ENCODE measurements at places on chromosomes 13 and 19.

DNA sequence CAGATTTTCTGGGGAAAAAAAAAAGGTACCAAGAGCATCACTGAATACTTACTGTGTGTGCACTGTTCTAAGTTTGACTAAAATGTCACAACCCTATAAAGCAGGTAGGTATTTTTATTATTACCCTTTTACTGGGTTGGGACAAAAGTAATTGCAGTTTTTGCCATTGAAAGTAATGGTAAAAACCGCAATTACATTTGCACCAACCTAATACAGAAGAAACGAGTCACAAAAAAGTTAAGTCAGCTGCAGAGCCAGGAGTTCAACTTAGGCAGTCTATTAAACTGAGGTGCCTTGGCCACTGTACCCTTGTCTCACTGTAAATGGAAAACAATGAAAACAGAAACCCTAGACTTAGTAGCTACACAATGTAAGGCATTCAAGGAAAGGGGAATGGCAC is 281.9 kb downstream of the SUCLA2 start:
- DNase-seq = no peak

DNA sequence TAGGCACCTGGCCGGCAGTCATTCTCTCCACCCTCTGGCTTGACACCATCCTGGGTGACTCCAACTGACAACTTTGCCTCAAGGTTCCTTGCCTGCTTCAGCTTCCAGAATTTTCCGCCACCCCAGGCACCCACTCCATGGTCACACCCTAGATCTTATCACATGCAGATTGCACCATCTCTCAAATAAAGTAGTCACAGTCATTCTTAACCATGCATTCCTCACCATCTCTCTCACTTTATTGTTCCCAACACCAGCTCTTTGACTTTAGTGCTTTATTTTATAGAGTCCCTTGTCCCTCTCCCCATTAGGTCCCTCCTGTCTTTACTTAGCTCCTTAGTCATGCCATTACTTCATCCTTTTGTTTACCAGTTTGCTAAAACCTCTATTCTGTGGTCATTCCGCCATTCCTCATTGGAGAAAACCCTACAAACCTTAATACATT is 351.7 kb downstream of the SPRY2 start:
- no peak for DNase-seq

DNA sequence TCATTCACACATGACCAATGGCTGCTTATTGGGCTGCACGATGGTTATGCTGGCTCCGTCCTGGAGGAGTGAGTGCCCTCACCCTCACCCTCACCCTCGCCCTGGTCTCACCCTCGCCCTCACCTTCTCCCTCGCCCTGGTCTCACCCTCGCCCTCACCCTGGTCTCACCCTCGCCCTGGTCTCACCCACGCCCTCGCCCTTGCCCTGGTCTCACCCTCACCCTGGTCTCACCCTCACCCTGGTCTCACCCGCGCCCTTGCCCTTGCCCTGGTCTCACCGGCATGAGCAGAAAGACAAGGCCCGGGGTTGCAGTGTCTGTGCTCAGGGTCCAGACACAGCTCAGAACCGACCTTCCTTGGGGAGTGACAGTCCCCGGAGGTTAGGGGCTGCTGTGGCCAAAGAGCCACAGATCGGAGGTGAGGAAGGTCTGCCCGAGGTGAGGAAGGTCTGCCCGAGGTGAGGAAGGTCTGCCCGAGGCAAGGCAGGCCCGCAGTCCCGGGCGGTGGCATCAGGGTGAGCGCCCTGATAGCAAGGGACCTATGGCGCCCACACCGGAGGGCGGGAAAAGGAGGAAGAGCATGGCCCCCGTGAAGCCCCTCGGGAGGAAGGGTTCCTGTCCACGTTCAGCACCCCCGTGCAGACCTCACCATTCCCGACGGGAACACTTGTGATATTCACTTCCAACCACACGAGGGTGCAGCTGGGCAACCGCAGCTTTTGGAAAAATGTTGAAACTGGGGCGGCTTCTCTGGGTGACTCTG is 65.6 kb downstream of the MCF2L start:
- DNase-seq = peak; percentile 7

GRCh38 chr19:47839913-47840312 is 18.2 kb downstream of the CRX start:
- no peak for DNase-seq

DNA sequence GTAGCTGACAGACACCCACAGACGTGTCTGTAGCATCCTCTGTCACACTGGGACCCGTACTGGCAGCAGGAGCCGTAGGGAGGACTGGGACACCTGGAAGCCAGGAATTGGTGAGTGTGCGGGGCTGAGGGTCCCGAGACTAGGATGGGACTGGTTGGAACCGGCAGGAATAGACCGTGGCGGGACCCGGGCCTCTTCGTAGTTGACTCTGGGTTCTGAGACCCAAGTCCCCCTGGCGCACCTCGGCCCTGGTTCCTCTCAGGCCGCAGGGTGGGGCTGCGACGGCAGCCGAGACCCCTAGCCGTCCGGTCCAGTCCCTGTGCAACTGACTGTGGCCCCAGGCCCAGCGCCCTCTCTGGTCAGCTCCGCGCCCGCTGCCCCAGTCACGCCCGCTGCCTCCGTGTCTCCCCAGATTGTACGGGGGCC is 64.7 kb downstream of the ZNF823 start:
- DNase-seq = no peak

- no peak for DNase-seq
Observed at GRCh38 chr13:100767192-100767591, 92.6 kb upstream of the TMTC4 start.

- no peak for DNase-seq
Observed at GRCh38 chr19:49863935-49864320, 3.4 kb downstream of the PNKP start.

GRCh38 chr13:74973935-74974879 is 507.8 kb downstream of the TBC1D4 start:
- DNase-seq = no peak

GRCh38 chr19:56930647-56931535 is 90.4 kb upstream of the PEG3 start:
- peak; percentile 81 for DNase-seq

DNA sequence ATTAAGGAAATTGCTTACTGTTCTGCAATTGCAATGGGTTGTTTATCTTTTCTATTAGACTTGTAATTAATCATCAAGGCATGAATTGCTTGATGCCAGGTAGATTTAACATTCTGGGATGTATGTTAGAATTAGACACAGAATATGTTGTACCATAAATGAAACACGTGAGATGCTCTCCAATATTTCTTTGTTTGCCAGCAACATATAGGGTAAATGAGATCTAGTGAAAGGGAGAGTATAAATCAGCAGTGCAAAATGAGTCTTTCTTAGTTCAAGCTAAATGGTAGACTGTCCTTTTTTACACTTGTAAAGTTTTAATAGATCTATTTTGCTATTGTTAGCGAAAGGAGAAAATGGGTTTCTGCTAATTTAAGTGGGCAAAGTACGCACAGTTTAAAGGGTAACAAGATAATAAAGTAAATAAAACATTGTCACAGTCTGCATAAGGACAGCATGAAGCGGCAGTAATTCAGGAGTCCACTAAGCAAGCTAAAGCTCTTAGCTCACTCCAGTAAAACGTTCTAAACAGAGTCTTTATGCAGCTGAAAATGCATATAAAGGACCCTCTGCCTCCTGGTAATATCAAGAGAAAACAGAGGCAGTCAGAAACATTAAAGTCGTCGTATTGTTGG is 1137.1 kb downstream of the OLFM4 start:
- DNase-seq = peak; percentile 57

DNA sequence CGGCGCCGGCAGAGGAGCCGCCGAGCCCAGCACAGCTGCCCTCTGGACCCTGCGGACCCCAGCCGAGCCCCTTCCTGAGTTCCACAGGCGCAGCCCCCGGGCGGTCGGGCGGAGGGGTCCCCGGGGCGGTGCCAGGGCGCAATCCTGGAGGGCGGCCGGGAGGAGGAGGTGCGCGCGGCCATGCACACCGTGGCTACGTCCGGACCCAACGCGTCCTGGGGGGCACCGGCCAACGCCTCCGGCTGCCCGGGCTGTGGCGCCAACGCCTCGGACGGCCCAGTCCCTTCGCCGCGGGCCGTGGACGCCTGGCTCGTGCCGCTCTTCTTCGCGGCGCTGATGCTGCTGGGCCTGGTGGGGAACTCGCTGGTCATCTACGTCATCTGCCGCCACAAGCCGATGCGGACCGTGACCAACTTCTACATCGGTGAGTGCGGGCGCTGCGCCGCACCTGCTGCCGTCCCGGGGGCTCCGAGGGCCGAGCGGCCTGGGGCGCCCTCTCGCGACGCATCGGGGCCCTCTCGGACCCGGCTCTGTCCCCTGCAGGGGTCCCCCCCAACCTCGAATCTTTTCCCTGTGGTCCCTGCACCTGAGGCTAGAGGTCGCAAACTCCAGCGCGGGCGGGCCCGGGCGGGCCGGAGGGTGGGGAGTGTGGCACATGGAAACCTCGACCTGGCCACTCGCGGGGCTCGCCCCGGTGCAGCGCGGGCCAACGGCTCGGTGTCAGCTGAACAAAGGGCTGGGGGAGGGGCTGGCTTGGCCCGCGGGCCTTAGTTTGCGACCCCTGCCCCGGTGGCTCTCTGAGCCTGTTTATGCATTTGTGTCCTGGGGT is at the start of gene KISS1R:
KISS1R (plus strand) TSS at position 11 of the 829 bp plus-strand sequence; CDS start at position 181, 170 bp downstream.
- peak; percentile 24 for DNase-seq

GRCh38 chr13:35978607-35979316 is 152.4 kb downstream of the DCLK1 start:
- DNase-seq = peak; percentile 74

DNA sequence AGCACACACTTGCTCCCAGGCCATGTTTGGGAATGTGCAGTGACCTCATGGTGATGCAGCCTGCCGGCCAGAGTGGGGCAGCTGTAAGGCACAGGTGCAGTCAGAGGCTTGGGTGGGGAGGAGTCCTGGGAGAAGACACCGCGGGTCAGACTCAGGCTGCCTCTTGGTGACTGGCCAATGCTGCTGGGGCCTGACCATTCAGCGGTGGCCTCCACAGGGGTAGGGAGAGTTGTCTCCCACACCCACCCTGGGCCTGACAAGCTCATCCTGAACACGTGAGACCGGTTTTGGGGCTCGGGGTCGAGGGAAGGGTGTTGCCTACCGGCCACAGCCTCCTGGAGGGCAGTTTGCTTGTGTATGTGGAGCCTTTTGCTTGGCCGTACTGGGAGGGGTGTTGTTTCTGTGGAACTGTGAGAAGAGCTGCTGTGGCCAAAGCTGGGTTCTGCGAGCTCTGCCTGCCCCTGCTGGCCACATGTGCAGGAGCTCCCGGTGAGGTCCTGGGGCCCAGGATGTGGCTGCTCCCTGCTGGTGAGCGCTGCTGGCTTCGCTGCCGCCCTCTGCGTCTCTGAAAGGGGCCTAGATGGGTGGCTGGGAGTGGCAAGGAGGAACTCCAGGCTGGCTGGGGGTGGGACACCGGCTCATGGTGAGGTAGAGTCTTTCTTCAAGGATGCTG is 22.1 kb downstream of the UPF1 start:
- no peak for DNase-seq

DNA sequence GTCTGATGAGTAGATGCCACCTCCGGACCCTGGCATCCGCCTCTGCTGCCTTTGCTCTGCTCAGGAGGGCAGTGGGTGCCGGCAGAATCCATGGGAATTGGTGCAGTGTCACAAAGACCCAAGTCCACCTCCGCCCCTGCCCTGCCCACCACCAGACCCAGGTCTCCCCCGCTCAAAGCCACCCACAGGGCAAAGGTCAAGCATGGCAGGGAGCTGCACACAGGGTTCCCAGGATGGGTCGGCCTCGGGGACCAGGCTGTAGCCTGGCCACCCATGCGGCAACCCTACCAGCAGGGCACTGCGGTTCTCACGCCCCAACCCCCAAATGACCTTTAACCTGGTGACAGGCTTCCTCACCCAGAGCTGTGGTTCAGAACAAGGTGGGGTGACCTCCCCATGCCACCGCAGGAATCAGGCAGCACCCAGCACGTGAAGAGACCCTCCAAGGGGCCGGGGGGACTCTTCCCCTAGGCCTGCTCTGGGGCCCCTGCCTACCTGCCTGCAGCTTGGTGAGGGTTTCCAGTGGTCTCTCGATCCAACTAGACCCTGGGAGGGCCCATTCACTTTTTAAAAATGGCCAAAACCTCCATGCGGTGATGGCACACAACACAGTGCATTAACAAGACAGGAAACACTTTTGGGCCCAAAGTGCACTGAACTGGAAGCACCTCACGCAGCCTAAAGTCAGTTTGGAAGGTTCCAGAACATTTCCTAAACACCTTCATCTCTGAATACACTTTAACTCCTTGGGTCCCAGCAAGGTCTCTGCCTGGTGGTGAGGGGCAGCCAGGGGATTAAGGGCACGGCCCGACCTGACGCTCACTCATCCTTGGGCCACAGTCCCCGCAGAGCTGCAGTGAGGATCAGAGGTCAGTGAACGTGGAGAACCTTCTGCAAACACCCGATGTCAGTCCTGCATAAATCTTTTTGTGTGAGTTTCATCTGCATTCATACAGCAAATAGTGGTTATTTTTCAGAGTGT is 11.0 kb downstream of the GAS6 start:
- no peak for DNase-seq

- peak; percentile 92 for DNase-seq
Observed at GRCh38 chr19:19320361-19321140, at the start of the genes MAU2 and SUGP1. MAU2 (plus strand) TSS chr19:19320829; CDS start chr19:19320860, 31 bp downstream. SUGP1 (minus strand) TSS chr19:19320509; CDS start chr19:19320496, 13 bp downstream.

DNA sequence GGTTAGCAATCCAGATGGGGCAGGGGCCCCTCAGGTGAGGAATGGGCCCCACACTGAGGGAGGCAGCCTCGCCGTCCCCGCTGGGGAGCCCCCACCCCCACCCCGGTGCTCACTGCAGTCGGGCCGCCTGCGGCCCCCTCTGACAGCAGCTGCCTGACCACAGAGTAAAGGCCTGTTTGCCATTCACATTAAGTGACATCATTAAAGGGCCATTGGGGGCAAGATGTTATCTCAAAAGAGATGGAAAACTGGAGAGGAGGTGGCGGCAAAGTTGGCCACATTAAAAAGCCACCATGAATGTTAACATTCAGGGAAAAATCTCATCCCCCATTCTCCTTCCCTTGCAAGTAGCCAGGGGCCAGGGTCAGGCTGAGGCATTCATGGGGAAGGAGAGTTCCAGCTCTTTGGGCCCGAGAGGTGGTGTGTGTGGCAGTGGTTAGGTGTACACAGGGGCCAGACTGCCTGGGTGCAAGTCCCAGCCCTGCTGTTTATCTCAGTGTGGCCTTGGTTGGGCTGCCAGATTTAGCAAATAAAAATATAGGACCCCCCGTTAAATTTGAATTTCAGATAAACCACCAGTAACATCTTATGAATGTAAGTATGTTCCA is 20.9 kb downstream of the VSTM2B start:
- DNase-seq = no peak

GRCh38 chr19:6632002-6632621 is 37.8 kb downstream of the TNFSF14 start:
- peak; percentile 53 for DNase-seq

GRCh38 chr13:20960663-20961309 is 58.2 kb upstream of the XPO4 start:
- DNase-seq = peak; percentile 68

DNA sequence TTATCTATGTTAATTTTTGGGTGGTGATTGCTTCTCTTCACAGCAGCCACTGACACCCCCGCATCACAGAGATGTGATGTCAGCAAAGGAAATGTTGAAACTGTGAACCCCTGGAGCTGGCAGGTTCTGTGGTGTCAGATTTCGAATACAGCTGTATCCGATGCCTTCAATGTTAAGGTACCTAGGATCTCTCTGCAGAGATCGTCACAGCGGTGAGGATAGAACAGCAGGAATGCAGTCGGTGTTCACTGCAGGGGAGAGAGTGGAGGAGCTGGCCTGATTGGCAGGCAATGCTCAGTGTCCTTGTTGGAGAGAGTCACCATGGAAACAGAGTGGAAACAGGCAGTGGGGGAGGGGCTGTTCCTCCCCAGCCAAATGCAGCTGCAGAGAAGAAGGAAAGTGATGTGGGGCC is 79.5 kb upstream of the ZNF835 start:
- DNase-seq = peak; percentile 14

All from NCI-H748 treated with DMSO at 0.1 percent for 48 hours (cell line).